ENCODE measurements at places on chromosomes 1 and 21.

DNA sequence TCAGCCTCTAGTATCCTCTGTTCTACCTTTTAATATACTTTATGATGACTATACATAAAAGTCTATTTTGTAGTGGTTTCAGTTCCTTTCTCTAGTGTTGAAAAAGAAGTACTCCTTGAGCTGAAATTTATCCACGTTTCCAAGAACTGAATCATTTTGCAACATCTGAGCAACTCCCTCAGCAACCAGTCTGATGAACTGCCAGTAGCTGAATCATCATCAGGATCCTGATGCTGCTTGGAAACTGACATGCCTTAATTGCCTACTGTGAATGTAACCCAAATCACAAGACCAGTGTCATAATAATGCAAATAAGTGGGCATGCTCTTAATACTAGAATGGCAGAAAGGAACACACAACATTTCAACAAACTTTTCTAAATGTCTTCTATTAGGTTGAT lies 103.3 kb downstream of the CYYR1 start:
- no peak for DNase-seq

DNA sequence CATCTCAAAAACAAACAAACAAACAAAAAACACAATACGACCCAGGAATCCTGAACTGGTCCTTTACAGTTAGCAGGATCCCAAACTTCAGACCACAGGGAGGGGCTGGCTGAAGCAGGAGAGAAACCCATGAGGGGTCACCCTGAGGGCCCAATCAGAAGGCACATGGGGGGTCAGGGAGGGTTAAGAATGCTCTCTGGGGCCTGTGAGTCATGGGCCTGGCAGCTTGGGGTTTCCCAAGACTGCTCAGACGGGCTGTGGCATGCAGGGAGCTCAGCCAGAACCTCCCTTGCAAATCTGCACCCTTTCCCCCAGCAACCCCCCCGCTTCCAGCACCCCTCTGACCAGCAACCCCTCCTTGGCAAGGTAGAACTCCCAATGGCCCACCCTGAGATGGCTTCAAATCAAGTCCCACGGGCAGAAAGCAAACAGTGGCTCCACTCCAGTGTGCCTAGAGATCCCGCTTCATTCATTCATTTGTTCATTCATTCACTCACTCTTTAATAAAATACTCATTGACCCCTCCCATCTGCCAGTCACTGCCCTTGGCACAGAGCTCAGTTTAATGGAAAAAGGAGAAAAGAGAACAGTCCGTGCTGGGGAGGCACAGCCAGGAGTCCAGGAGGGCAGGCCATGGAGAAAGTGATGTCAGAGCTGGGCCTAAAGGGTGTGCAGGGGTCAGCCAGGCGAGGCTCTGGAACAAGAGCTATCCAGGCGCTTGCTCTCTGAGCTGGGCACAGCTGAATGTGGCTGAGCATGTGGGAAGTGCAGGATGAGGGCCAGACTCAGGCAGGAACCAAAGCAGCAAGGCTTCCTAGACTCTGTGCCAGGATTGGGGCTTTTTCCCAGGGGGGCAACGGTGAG lies 8.2 kb downstream of the UQCRHL start:
- DNase-seq, result peak; percentile 85

DNA sequence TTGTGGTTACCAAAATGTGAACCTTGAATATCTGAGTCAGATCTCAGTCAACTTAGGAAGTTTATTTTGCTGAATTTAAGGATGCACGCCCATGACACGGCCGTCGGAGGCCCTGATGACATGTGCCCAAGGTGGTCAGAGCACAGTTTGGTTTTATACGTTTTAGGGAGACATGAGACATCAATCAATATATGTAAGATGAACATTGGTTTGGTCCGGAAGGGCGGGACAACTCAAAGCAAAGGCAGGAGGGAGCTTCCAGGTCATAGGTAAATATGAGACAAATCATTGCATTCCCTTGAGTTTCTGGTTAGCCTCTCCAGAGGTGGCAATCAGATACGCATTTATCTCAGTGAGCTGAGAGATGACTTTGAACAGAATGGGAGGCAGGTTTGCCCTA lies 1.0 kb upstream of the PRMT2 start:
- no peak for DNase-seq

DNA sequence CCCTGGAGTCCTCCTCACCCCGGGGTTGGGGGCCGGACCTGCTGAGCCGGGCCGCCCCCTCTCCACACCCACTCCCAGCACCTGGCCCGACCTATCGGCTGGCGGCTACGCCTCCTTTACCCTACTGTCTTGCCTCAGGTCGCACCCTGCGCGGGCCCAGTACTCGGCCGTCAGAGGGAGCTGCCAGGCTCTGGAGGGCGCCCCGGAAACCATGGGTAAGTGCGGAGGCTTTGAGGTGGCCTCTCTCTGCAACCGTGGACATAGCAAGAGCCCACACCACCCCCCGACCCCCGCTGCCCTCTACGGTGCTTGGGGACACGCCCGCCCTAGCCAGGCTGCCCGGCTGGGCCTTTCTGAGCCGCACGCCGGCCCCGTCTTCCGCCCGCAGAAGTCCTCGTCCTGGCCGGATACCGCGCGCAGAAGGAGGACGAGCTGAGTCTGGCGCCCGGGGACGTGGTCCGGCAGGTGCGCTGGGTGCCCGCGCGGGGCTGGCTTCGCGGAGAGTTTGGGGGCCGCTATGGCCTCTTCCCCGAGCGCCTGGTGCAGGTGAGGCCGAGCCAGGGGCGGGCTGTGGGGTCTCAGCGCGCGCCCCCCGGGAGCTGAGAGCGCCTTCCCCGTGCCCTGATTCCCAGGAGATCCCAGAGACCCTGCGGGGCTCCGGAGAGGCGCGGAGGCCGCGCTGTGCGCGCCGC lies at the start of gene SH3D21:
Gene SH3D21 (plus strand): TSS at position 159 of the 692 bp plus-strand sequence. CDS start 53 bp downstream, at position 212.
- peak; percentile 93 for DNase-seq

GRCh38 chr1:10398278-10398733 lies 558 bp upstream of the PGD start:
- DNase-seq, result no peak

- peak; percentile 25 for DNase-seq
Observed at GRCh38 chr21:45866551-45866950, 115.0 kb upstream of the COL6A1 start.

DNA sequence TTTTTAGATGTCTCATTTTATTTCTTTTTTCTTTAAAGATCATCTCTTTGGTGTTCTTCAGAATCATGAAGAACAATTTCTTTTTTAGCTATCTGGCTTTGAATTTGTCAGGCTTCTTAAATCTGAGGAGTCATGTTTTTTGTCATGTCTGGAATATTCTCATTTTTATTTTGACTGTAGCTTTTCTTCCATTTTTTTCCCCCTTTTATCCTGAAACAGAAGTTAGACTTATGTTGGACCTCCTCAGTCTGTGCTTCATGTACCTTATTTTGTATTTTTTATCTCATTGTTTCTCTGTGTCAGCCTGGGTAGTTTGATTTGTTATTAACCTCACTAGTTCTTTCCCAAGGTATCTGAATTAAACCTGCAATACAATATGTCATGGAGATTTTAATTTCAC lies 319.2 kb upstream of the ADGRL4 start:
- no peak for DNase-seq

DNA sequence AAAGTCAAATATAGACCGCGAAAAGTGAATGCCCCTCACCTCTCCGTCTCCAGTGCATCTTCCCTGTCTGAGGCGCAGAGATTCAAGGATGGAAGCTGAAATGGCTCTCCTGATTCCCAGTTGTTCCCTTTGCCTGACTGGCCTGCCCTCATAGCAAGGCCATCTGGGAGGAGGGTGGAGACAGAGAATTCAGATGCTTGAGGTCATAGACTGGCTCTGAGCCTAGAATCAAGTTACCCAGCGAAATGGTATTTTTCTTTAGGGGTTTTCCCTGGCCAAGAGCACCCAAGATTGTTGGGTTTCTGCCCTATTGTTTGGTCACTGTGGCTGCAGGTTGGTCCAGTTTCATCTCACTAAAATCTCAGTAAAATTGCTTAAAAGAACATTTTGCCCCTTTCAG lies 7.2 kb downstream of the METTL13 start:
- no peak for DNase-seq

- no peak for DNase-seq
Observed at GRCh38 chr1:208446271-208446691, 202.1 kb upstream of the PLXNA2 start.

DNA sequence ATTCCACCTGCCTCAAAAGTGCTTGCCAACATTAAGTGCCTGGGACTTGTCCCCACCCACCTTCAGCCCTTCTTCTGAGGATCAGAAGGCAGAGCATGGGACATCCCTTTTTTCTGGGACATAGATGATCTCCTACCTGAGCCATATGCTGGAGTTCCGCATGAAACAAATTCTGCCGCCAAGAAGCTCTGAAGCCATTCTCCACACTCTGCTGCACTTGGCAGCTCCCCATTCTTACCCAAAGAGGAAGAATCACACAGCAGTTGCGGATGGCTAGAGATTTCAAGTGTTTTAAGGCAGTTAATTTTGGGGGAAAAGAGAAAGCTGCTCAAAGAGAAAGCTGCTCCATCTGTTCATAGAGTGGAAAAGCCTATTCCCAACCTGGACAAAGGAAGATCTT lies 197.3 kb upstream of the COA6 start:
- no peak for DNase-seq

GRCh38 chr1:206911064-206911663 lies 10.6 kb downstream of the FCMR start:
- DNase-seq, result peak; percentile 56

GRCh38 chr1:182588500-182589396 lies at the start of gene RNASEL:
TSS of gene RNASEL (minus strand) at chr1:182589256. CDS start at chr1:182586806, 2,450 bp downstream.
- peak; percentile 89 for DNase-seq

GRCh38 chr1:72827278-72827677 lies 544.9 kb upstream of the NEGR1 start:
- DNase-seq, result no peak

DNA sequence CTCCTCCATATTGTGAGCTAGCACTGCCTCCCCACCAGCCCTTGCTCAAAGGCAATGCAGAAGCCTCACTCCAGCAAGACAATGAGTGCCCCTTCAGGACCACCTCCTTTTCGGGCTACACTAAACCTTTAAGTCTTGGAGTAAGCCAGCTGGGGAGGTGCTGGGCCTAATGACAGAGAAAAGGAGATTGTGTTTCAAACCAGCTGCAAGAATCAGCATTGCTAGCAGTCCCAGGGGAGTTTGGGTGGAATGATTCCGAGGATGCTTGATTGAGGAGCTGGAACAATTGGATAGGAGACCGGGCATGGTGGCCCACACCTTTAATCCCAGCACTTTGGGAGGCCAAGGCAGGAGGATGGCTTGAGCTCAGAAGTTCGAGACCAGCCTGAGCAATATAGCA lies 54.1 kb upstream of the GPR37L1 start:
- DNase-seq, result no peak

- DNase-seq, result no peak
Observed at GRCh38 chr1:209655411-209656231, 3.4 kb upstream of the LAMB3 start.

DNA sequence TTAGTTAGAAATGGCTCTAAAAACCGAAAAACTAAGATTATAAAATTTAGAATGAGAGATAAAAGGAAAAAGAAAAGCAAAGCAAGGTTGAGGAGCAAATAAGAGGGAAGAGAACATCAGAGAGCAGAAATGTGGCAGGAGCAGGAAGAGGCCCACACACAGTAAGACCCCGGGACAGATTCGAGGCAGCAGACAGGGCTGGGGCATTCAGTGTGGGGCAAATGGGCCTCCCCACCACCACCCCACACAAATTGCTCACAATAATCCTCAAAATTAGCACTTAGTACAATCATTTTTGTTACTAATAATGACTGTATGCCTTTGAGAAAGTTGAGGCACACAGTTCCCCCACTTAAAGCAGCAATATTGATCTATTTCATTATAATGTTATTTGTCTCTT lies 17.1 kb upstream of the SLC44A3 start:
- DNase-seq, result no peak

DNA sequence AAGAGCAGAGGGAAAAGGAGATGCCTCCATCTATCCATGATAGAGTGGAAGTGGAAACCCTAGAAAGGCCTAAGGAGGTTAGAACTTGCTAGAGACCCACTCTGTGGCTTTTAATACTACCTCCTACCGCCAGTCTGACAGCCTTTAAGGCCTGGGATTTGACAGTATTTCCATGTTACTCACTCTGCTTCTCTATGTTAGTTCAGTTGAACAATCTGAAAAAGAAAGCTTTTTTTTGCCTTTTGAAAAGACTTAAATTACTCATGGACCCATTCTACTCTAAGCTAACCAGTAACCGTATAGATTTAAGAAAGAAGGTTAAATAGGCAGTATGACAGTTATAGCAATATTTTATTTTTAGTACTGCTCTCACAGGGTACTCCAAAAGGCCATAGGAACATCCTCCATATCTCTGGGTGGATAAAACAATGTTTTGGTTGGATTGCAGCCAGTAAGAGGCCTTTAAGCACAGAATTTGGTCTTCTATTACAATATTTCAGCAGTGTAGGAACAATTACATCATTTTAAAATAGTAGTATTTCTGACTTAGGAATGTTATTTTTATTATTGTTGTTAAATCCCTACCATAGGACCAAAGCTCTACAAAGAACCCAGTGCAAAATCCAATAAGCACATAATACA lies 15.9 kb upstream of the GPR25 start:
- DNase-seq, result no peak

- DNase-seq, result no peak
Observed at GRCh38 chr1:58994664-58995063, 210.8 kb upstream of the JUN start.

GRCh38 chr1:86504895-86505563 lies 36.3 kb downstream of the CLCA1 start:
- no peak for DNase-seq

DNA sequence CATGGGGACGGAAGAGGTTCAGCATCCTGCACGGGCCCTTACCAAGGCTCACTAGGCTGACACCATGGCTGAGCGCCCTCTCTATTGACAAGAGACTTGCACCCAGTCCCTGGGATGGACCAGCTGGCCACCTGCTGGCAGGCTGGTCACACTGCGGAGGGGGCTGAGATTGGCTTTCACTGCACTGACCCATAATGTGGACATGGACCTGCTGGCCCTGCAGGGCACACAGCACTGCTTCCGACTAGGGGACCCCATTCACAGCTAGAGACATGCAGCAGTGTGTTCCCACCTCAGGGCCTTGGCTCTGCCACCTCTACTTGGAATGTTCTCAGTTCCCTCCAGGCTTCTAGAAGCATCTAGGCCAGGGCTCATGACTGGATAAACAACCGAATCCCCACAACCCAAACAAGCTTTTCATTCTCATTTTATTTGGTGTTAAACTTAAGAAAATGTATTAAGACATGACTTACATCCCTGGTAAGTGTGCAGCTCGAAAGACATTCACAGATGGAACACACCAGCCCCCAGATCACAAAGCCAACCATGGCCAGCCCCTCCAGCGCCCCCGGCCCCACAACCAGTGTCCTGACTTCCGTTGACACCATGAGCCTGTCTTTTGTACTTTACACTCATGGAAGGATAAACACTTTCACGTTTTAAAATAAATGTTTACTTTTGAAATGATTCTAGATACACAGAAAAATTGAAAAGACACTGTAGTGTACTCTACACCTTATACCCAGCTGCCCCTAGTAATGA lies 9.3 kb upstream of the SRARP start:
- peak; percentile 84 for DNase-seq

DNA sequence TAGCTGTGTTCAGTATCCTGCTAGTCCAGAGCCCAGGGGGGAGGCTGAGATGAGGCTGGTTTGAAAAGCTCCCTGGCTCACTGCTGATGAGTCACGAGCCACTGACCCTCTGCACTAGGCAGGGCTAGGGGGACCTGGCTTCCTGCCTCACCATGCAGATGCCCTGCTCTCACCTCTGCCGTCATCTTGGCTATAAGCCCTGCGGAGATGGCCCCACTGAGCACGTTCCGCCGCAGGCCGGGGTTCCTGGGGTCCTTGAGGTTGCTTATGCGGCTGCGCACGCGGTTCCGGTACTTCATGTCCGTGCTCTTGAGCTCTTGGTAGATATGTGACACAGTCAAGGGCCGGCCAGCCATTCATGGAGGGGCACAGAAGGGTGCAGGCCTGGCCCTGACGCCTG lies 24.1 kb upstream of the ZNF436 start:
- peak; percentile 47 for DNase-seq

Data from endodermal cell (in vitro differentiated cells).